ENCODE measurements at places on chromosomes 7 and 10.

GRCh38 chr7:24995466-24995865 lies 15.5 kb upstream of the OSBPL3 start:
- DNase-seq, result no peak

DNA sequence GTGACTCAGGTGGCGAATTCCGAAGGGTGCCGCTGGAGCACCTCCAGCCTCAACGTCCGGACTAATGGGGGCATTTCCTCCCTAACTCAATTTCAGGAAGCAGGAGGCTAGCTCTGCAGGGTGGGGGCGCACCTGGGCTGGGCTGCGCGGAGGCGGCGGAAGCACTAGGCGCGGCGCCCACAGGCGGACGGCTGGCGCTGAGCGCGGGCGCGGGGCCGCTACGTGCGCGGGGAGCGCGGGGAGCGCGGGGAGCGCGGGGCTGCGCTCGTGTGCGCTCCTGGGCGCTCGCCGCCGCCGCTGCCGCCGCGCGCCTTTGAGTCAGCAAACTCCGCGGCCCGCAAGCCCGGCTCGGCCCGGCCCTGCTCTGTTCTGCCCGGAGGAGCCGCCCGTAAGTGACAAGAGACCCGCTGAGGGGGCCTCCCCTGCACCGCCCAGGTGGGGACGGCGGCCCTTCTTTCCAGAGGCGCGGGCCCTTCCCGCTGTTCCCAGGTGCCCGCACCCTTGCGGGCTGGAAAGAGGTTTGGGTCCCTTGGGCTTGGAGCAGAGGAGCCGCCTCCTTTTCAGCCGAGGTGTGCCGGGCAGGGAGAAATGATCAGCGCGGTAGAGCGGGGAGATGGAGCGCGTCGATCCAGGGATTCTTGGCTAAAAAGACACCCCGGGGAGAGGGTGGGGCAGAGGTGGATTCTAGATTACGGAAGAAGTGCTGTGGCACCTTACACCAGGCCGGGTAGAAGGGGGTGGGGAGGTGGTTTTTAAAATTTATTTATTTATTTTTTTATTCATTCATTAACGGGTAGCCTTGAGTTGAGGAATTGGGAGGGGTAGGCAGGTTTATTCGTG lies at the start of gene SNX10:
SNX10 (plus strand) TSS at position 164 of the 840 bp plus-strand sequence. CDS start 54,581 bp downstream, outside the sequence.
- no peak for DNase-seq

DNA sequence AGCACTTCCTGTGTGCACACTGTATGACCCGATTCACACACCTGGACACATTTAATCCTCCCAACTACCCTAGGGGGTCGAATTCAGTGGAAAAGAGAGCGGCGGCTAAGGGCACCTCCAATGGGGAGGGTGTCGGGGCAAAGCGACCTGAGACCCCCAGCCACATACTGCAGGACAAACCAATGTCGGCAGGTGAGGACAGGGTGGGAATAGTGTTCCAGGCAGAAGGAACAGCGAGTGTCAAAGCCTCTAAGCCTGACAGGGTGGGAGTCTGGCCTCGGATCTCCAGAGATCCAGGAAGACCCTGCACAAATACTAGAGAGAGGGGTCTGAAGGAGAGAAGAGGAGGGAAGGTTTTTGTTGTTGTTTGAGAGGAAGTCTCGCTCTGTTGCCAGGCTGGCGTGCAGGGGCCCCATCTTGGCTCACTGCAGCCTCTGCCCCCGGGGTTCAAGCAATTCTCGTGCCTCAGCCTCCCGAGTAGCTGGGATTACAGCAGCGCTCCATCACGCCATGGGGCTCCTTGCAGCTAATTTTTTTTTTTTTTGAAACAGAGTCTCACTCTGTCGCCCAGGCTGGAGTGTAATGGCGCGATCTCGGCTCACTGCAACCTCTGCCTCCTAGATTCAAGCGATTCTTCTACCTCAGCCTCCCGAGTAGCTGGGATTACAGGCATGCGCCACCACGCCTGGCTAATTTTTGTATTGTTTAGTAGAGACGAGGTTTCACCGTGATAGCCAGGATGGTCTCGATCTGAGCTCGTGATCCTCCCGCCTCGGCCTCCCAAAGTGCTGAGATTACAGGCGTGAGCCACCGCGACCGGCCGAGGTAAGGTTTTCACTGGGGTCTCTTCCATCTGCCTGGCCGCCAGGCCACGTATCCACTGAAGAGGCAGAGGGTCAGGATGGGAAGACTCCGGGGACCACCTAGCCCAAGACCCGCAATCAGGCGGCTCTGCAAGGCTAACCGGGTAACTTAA lies 1.2 kb upstream of the ARPC1B start:
- no peak for DNase-seq

DNA sequence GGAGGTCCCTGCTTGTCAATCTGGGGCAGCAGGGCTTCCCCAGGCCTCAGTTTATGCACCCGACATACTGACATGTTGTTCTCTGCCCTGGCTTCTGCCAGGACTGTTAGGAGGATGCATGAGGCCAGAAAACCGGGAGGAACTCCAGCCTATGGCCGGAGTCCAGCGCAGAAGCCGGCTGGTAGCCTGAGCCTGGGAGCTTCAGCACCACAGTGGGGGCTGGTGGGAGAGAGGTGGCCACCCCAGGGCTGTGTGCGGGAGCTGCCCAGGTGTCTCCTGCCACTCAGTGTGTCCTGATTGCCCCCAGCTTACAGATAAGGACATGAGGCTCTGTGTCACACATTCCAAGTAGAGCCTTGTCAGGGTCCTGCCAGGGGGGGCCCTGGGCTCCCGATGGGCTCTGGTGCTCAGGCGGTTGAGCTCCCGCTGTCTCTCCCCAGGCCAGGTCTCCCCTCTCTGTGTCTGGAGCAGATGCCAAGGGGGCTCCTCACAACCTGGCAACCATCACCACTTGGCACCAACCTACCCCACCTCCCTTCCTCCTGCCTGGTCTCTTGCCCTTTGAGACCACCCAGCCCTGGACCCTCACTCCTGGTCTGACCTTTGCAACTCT lies 32.3 kb downstream of the PPIF start:
- DNase-seq, result no peak

DNA sequence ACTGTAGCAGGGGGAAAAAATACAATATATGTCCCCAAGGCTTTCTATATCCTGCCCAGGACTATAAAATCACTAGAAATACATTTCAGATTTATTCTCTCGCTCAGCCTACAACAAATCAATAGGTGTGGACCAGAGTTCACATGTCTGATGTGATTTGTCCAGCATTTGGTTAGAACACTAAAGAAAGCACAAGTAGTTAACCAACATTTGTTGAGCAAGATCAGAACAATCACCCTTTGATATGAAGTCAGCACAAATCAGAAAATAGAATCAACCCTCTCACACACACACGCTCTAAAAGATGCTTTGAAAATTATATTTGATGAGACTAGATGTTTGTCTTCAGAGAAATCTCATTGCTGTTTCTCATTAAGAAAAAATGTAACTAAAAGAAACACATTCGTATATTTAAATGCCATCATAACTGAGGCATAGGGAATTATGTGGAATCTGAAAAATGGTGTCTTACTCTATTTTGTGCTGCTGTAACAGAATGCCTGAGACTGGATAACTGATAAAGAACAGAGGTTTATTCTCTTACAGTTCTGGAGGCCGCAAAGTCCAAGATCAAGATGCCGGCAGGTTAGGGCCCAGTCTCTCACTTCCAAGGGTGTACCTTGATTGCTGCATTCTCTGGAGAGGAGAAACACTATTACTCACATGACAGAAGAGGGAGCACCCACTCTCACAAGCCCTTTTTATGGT lies 10.5 kb downstream of the AKR1D1 start:
- DNase-seq, result no peak

GRCh38 chr7:18834577-18834976 lies 282.9 kb downstream of the TWIST1 start:
- DNase-seq, result peak; percentile 88

GRCh38 chr10:28580825-28581224 lies 47.9 kb downstream of the WAC start:
- DNase-seq, result peak; percentile 59

GRCh38 chr10:78437407-78437768 lies 403.7 kb downstream of the RPS24 start:
- no peak for DNase-seq

- DNase-seq, result peak; percentile 100
Measured at GRCh38 chr7:47520406-47520805, 61.5 kb downstream of the TNS3 start.

GRCh38 chr7:6169805-6170520 lies 102.5 kb downstream of the CYTH3 start:
- no peak for DNase-seq

DNA sequence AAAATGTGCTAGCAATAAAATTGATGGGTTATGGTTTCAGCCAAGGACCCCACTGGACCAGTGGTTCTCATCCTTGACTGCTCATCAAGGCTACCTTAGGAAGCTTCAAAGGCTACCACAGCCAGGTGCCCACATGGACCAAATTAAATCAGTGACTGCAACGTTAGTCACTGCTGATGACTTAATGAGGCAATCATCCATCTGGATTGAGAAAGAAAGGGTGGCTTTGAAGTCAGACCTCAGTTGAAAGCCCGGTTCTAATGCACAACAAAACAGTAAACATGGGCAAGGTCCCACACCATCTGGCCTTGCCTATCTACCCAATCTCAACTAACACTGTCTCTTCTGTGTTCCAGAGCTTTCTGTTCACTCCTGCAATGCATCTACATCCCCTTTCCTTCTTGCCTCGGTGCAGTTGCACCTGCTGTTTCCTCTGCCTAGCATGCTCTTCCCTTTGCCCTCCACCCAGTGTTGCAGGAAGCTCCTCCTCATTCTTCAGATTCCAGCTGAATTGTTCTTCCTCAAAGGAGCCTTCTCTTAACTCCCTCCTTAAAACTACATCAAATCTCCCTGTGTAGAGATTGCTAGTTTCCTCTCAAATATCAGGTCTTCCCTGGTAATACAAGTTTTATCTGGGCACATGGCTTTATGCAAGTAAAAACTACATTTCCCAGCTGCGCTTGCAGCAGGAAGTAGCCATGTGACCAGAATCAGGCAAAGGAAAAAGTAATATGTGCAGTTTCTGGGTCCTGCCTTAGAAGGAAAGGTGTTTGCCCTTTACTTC lies 10.3 kb upstream of the KCNK18 start:
- peak; percentile 13 for DNase-seq

- DNase-seq, result no peak
Measured at GRCh38 chr10:15046626-15047025, 2.9 kb downstream of the OLAH start.

DNA sequence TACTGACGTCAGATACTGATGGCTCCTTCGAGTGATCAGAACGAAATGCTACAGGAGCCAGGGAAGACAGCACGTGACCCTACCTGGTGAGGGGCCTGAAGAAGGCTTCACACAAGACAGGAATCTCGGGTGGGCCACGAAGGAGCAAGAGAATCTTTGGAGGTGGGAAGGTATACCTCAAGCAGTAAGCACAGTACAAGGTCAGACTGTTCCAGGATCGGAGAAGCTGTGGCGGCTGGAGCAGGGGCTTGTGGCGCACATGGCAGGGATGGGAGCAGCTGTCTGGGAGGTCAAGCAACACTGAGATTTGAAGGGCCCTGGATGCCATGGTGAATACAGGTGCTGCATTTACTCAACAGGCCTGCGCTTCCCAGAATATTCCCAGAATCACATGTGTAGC lies 45.4 kb downstream of the C10orf143 start:
- DNase-seq, result no peak

GRCh38 chr10:118003126-118003525 lies 43.6 kb downstream of the RAB11FIP2 start:
- DNase-seq, result no peak

DNA sequence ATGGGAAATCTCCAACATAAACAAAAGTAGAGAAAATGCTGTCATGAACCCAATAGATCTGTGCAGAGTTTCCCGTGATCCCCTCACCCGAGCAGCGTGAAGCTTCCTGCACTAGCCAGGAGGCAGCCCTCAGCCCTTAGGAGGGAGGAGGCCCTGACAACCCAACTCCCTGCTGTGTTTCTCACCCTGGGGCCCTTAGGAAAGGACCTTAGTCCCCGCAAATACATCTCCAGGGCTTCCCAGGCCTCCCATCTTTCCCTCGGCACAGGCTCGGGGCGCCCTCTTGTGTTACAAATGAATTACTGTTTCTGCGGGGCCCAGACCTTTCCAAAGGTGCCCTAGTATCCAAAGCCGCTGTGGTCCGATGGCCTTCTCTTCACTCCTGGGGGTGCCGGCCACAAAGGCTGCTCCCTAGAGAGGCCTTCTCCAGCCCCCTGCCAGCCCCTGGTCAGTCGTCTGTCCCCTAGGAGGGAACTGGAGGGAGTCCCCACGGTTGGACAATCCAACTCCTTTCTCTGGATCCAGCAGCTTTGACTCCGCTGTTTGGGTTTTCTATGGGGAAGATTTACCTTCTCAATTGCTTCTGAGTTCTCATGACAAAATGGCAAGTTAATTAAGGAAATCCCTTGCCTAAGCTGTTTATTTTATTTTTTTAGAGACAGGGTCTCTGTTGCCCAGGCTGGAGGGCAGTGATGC lies 49.9 kb upstream of the SH2B2 start:
- peak; percentile 55 for DNase-seq

GRCh38 chr7:1692515-1693418 lies 22.7 kb downstream of the ELFN1 start:
- no peak for DNase-seq

GRCh38 chr10:125840955-125841354 lies 17.6 kb downstream of the BCCIP start:
- DNase-seq, result peak; percentile 26

- DNase-seq, result no peak
Measured at GRCh38 chr7:110677405-110677804, 413.5 kb upstream of the LRRN3 start.

- peak; percentile 79 for DNase-seq
Measured at GRCh38 chr7:45689011-45689796, 115.0 kb downstream of the ADCY1 start.

- no peak for DNase-seq
Measured at GRCh38 chr7:15684871-15685270, 1.6 kb downstream of the MEOX2 start.

DNA sequence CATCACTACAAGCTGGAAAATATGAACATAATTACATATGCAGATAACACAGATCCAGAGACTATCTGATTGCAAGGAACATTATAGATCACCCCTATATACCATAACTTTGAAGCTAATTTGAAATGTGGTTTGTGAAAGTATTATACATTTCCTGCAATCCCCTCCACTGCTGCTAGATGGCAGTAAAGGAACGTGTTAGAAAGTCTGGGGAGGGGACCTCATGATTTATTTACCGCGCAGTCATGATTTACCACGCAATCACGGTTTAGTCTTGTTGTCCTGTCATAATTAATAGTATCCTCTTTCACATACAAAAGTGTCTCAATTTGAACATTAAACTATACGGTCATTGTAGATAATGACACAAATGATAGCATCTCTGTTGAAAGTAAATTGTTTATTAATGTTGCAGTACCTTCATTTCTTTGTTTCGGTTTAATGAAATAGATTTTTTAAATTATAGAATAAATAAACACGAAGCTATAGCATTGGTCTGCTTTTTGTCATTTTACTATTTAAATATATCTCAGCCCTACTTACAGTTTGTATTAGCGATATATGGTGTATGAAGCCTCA lies 145.3 kb upstream of the PRSS1 start:
- peak; percentile 51 for DNase-seq

GRCh38 chr7:50304911-50305582 lies 531 bp downstream of the IKZF1 start:
- no peak for DNase-seq
